ENCODE measurements at places on chromosomes 6 and 20. TPM values are rescaled to one million over a fixed set of nuclear protein-coding genes. Genes with fewer than 3 reads are reported as not detected.

The ELOVL5 gene
- 124 TPM for total RNA-seq

The CNBD2 gene
- total RNA-seq, result 5.0 TPM

The LKAAEAR1 gene
- 0.89 TPM for total RNA-seq

The SLX4IP gene
- 9.2 TPM for total RNA-seq

The GSTA3 gene
- not detected for total RNA-seq

The DCBLD1 gene
- total RNA-seq, result 5.1 TPM

The KIF13A gene
- not detected for total RNA-seq

The CST2 gene
- not detected for total RNA-seq

The SLC29A1 gene
- total RNA-seq, result 38.5 TPM

The MYL9 gene
- total RNA-seq, result 0.25 TPM

The ZC2HC1B gene
- total RNA-seq, result not detected

The NECAB3 gene
- 48.2 TPM for total RNA-seq

The SOBP gene
- 0.27 TPM for total RNA-seq

The TBXT gene
- not detected for total RNA-seq

The KIF6 gene
- total RNA-seq, result not detected

The C6orf136 gene
- 23.9 TPM for total RNA-seq

The TEAD3 gene
- total RNA-seq, result 0.07 TPM

The SLC17A9 gene
- 11.6 TPM for total RNA-seq

The ZNF341 gene
- total RNA-seq, result 5.5 TPM

The RSPH4A gene
- total RNA-seq, result 0.19 TPM

The GABRR1 gene
- total RNA-seq, result not detected

The RBPJL gene
- total RNA-seq, result not detected

The F13A1 gene
- not detected for total RNA-seq

The SEL1L2 gene
- not detected for total RNA-seq

Data from activated CD4-positive, alpha-beta T cell treated with anti-CD3 and anti-CD28 coated beads, Interleukin-2, amount 10 ng/mL, durations not matched to agents 7 days and 5 days (primary cell).